GM12892 (cell line): ENCODE measurements at places on chromosomes 2 and 18.
A peak's percentile ranks its signal among the peaks of the same experiment; 100 is the strongest.

- no peak for DNase-seq
These were observed 484.1 kb upstream of the VRK2 start for GRCh38 chr2:57562495-57562894.

GRCh38 chr18:39942702-39943101 is 2012.3 kb upstream of the PIK3C3 start:
- DNase-seq, result no peak

DNA sequence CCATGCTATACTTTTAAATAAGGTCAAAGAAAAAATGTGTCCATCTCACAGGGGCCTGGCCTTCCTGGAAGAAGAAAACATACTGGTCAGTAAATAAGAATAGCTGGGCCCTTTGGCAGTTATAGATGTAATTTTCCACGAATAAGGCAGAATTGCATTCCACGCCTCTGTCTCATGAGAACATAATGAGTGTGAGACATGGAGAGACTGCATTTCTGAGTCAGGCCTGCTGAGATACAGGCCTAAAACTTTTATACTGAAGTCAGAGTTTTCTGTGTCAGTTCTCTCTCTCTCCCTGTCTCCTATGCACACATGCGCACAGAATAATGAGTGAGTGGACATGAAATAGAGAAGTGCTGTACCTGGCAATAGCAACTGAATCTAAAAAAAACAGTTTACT is 20.4 kb upstream of the IL1R1 start:
- no peak for DNase-seq

DNA sequence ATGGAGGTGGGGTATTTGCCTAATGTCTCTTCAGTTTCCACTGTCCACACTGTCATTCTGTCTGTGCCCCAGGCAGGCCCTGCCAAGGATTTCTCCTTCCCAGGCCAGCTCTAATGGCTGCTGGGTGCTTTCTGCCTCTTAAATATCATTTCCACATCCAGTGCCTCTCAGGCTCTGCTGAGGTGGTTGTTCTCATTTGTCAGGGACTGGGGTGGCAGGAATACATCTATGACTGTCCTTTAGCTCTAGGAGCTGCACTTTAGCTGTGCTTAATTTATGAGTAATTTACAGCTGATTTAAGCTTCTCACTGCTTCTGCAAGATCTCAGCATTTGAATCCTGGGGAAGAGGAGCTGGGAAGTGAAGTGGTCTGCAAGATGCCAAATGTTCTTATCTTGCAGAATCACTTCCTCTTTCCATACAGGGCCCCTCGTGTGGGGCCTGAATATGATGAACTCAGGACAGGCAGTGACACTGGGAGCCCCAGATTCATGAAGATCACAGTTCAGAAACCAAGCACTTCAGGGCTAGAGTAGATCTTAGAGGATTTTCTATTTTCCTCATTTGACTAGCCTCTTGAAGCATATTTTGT is 150.2 kb downstream of the FSHR start:
- no peak for DNase-seq

DNA sequence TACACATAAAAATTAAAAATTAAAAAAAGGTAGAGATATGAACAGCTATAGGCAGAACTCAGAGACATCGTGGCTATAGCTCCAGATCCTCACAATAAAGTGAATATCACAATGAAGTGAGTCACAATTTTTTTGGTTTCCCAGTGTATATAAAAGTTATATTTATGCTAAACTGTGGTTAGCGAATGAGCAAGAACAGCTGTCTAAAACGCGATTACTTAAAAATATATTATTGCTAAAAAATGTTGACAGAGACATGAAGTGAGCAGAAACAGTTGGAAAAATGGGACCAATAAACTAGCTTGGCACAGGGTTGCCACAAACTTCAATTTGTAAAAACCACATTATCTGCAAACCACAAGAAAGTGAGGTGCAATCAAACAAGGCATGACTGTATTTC is 551.7 kb upstream of the NETO1 start:
- DNase-seq, result no peak

DNA sequence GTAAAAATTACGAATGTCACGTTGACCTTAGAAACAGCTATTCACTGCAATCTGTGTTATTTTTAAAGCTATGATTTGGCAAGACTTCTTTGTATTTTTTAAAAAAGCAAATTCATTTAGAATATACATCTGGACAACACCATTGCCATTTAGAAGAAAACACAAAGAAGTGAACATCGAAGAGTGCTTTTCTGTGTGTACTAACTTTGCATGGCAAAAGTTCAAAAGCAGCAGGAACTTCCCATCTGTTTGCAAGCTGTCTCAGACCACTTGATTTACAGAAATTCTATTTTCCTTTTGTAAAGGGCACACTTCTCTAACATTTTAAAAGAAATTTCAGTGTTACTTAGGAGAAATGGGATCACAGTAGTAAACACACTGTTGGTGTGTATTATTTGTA is 145.9 kb downstream of the CALCRL start:
- DNase-seq, result no peak

GRCh38 chr2:124708661-124709060 is 683.6 kb downstream of the CNTNAP5 start:
- no peak for DNase-seq

- peak; percentile 61 for DNase-seq
These were observed 36.0 kb upstream of the CD207 start for GRCh38 chr2:70871398-70872211.

DNA sequence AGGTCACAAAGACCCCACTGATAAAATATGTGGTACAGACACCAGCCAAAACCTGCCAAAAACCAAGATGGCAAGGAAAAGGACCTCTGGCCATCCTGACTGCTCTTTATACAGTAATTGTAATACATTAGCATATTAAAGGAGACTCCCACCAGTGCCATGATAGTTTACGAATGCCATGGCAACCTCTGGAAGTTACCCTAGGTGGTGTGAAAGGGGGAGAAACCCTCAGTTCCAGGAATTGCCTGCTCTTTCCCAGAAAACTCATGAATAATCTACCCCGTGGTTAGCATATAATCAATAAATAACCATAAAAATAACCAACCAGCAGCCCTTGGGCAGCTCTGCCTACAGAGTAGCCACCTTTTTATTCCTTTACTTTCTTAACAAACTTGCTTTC is 129.8 kb upstream of the EPB41L3 start:
- no peak for DNase-seq

- DNase-seq, result no peak
These were observed 220.7 kb downstream of the LRRTM4 start for GRCh38 chr2:77301441-77301840.

GRCh38 chr2:230590333-230590732 is 122.3 kb upstream of the CAB39 start:
- no peak for DNase-seq

DNA sequence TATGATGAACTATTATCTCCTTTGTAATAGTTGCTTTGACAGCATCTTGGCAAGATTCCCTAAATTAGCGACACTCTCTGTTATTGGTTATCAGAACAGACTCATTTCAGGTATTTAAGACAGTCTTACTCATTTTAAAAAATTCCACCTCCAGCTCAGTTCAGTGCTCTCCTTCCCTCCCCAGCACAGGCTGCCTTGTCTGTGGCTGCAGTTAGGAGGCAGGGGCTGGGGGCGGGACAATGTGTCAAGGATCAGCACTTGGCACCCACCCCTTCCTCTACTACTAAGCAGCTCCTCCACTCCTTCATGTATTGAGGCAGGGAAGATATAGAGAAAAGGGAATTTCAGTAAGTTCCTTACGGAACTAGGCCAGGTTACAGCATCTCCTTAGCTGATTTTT is 85.0 kb downstream of the VSNL1 start:
- no peak for DNase-seq

- DNase-seq, result no peak
These were observed 909 bp downstream of the NFATC1 start for GRCh38 chr18:79396431-79397246.

- DNase-seq, result no peak
These were observed 671.0 kb upstream of the ACVR2A start for GRCh38 chr2:147173798-147174197.

GRCh38 chr2:205364261-205364660 is 318.0 kb upstream of the NRP2 start:
- no peak for DNase-seq

DNA sequence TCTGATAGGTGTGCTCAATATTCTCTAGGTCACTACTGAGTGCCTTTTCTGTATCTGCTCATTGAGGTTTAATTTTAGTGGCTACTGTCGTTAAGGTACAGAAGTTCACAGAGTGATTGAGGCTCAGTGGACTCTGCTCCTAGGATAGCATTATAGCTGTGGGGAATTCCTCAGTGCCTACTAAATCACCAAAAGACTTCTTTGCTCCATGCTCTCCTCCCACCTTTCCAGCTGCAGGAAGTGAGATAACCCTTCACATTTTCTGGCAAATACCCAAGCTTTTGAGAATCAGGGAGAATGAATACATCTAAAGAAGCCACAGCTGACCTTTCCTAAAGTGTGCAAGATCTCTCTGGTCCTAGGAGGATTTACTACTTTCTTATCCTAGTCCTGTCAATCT is 95.2 kb upstream of the FSIP2 start:
- no peak for DNase-seq

- DNase-seq, result no peak
These were observed 247.5 kb downstream of the DYSF start for GRCh38 chr2:71700658-71701397.
